ENCODE measurements at places on chromosomes 4 and X.

GRCh38 chr4:67083496-67083895, 461.8 kb downstream of the CENPC start:
- DNase-seq = no peak

- no peak for DNase-seq
Measured at GRCh38 chrX:19097553-19098283, 24.6 kb downstream of the ADGRG2 start.

GRCh38 chrX:15236146-15236545, 33.7 kb downstream of the ASB9 start:
- no peak for DNase-seq

GRCh38 chr4:181701214-181701613, 542.0 kb upstream of the TENM3 start:
- no peak for DNase-seq

DNA sequence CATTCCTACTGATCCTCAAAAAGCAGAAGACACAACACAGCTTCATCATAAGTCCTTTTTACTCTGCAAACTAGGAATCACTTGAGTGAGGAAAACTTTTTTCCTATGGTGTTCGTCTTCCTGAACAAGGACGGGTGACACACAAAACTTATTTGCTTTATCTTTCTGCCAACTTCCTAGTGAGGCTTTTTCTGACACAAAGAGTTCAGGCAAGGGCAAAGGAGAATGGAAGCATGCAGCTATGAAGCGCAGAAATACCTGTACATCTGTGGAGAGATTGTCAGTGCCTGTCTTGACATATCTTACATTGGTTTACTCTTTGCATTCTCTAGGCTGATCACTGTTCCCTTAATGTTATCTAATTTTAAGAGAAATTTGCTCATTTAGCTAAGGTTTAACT, 548.0 kb upstream of the IGFBP7 start:
- no peak for DNase-seq

GRCh38 chr4:23039818-23040217, 347.1 kb downstream of the GBA3 start:
- DNase-seq = no peak

GRCh38 chr4:167290678-167291077, 56.4 kb upstream of the SPOCK3 start:
- no peak for DNase-seq

GRCh38 chr4:151439320-151439719, 30.3 kb downstream of the FHIP1A start:
- no peak for DNase-seq
